Activated naive CD8-positive, alpha-beta T cell treated with anti-CD3 and anti-CD28 coated beads, Interleukin-2, amount 50 U/mL, for 24 hours (primary cell): ENCODE measurements at places on chromosomes 4 and X.
A peak's percentile ranks its signal among the peaks of the same experiment; 100 is the strongest.

GRCh38 chr4:34676400-34676799, 1567.9 kb downstream of the ARAP2 start:
- DNase-seq: no peak

- DNase-seq: no peak
Observed at GRCh38 chrX:16745102-16745501, 25.7 kb downstream of the SYAP1 start.

- DNase-seq: no peak
Observed at GRCh38 chr4:827209-828081, 1.5 kb upstream of the CPLX1 start.

- DNase-seq: no peak
Observed at GRCh38 chr4:86775061-86775460, 74.1 kb downstream of the SLC10A6 start.

DNA sequence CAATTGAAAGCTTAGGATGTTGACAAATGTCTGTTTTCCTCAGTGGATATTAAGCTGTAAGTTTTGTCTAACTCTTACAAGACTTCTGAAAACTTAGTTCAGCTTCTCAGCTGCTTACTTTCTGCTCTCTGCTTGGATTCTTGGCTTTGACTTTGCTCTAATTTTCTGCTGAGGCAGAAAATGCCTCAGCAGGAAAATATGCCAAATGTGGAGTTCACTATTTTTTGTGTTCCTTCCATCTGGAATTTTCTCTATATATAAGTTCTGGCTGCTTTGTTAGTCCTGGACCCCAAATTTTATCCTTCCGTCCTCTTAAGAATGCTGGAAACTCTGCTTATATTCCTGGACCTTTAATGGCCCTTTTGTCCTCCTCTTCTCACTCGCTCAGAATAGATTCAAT, 352.6 kb upstream of the NWD2 start:
- DNase-seq: no peak

DNA sequence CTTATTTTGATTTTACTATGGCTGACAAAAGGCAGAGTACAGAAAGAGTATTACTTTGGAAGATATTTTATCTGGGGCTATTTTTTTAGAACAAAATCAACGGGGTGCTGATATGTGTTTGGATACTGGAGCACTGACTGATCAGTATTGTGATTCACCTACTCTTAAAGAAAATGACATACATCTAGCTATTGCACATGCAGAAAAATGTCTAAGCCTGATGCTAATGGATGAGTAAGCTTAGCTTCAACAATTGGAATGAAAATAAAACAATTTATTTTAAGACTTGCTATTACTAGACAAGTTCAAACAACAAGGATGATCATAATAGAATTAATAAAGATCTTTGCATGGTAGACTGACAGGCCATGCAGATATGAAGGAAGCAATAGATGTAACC, 262.0 kb downstream of the PPP1R2C start:
- no peak for DNase-seq

- DNase-seq: no peak
Observed at GRCh38 chr4:176259330-176260090, 9.5 kb downstream of the ASB5 start.

GRCh38 chrX:111869639-111870034, 6.3 kb upstream of the TRPC5OS start:
- peak; percentile 1 for DNase-seq

GRCh38 chr4:38623260-38623659, 40.7 kb upstream of the KLF3 start:
- DNase-seq: no peak

- no peak for DNase-seq
Observed at GRCh38 chr4:79886557-79886956, 186.5 kb downstream of the ANTXR2 start.

DNA sequence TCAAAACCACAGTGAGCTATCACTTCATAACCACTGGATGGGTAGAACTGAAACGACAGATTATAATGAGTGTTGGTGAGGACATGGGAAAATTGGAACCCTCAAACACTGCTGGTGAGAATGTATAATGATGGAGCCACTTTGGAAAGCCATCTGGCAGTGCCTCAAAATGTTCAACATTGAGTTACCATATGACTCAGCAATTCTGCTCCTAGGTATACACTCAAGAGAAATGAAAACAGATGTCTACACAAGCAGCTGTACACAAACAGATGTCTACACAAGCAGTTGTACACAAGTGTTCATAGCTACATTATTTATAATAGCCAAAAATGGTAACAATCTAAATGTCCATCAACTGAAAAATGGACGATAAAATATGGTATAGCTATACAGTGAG, 143.9 kb downstream of the PDGFRA start:
- no peak for DNase-seq

GRCh38 chrX:13983734-13984133, 46.0 kb downstream of the GEMIN8 start:
- DNase-seq: no peak

DNA sequence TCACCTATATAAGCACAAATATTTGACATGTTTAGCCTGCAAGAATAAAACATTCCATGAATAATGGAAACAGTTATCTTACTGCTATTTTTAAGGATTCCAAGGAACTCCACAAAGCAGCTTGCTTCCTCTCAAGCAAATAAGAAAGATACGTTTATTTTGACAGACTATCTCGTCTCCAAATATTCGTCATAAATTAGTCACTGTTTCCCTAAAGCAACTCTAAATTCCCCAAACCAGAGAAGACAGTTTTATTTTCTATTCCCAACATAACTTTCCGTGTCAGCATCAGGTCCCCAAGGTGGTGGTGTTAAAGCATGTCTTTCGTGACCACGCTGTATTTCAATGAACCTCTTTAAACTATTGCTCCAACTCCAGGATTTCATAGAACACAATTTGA, 24.3 kb upstream of the DKK2 start:
- DNase-seq: no peak

- no peak for DNase-seq
Observed at GRCh38 chr4:104896660-104897645, 249.7 kb upstream of the TET2 start.

DNA sequence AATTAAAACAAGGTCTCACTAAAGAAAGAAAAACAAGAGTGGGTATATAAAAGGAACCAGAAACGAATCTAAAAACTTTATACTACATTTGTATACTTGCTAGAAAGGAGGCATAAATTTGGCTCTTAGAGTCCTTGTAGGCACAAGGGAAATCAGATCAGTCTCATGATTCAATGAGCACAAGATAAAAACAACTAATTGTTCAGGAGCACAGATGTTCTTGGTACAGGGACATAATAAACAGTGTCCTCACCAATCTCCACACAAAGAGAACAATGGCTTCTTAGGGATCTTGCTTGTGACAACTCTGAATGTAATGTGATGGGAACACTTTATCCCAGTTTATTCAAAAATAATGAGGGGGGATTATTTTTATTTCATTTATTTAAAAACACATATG, 28.3 kb downstream of the TMEM144 start:
- no peak for DNase-seq

GRCh38 chrX:123797543-123798447, 62.1 kb upstream of the XIAP start:
- no peak for DNase-seq

- no peak for DNase-seq
Observed at GRCh38 chrX:151996347-151996746, 21.9 kb upstream of the GABRE start.

- DNase-seq: no peak
Observed at GRCh38 chrX:118740276-118740889, 13.0 kb downstream of the IL13RA1 start.

GRCh38 chr4:170990989-170991589, 822.1 kb upstream of the GALNTL6 start:
- no peak for DNase-seq

DNA sequence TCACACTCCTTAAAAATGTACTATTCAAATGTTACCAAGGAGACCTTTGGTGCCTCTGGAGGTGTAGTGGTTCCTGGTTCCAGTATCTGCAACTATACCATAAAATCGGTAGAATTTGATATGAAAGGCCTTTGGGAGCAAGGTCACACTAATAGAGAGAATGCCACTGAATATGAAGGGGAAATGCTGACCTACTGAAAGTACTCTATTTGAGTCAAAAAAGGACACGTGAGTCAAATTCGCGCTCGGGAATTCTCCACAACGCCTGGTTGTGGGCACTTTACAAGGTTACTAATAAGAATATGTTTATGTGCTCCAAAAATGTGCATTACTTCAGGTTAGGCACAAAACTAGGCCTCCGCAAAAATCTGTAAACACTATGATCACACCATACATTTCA, 39.5 kb upstream of the RELL1 start:
- DNase-seq: no peak

DNA sequence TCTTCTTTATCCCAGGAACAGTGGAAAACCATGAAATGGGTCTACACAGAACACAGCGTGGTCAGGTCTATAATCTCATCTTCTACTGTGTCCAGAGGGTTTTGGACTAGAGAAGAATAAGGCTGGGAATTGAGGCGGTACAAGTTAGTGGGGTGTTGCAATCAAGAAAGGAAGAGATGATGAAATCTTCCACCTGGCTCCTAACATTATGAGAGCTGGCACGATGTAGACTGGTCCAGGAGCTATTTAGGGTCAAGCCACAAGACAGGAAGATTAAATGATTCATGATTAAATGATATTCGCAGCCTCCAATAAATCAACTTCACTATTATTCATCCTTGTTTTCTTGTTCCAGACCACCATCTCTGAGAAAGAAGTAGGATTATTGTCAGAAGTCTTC, 88.0 kb downstream of the ARSF start:
- no peak for DNase-seq

- no peak for DNase-seq
Observed at GRCh38 chr4:145843639-145844038, 95.0 kb downstream of the ZNF827 start.
